ENCODE measurements at places on chromosomes 3 and 15.

- DNase-seq, result no peak
Measured at GRCh38 chr15:74799856-74800558, 12.6 kb upstream of the LMAN1L start.

- DNase-seq, result no peak
Measured at GRCh38 chr3:154085799-154086198, 35.4 kb upstream of the ARHGEF26 start.

- no peak for DNase-seq
Measured at GRCh38 chr3:161600173-161600572, 103.6 kb downstream of the OTOL1 start.

GRCh38 chr3:158659454-158660237 lies 12.8 kb downstream of the LXN start:
- DNase-seq, result no peak

GRCh38 chr3:131338948-131339640 lies 42.5 kb upstream of the NUDT16 start:
- no peak for DNase-seq

- no peak for DNase-seq
Measured at GRCh38 chr15:40932156-40932555, 3.0 kb downstream of the DLL4 start.

GRCh38 chr3:185729337-185730055 lies 95.3 kb downstream of the IGF2BP2 start:
- DNase-seq, result no peak

GRCh38 chr15:86413191-86413590 lies 333.5 kb downstream of the AGBL1 start:
- no peak for DNase-seq
